ENCODE measurements at places on chromosomes 5 and 9.

GRCh38 chr5:33712664-33713063, 179.1 kb downstream of the ADAMTS12 start:
- DNase-seq, result no peak

DNA sequence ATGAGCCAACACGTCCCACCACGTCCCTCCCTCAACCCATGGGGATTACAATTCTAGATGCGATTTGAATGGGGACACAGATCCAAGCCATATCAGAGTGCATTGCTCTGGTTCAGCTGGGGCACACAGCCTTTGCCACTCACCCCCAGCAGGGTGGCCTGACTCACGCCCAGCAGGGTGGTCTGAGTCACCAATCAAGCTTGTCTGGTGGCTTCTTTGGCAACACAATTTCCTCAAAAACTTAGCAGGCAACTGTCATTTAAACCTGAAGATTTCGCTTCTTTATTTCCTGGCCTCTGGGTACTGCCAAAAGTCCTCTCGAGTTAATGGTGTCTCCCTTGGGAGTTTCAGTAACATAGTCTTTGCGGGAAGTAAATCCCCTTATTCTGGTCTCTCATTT, 16.3 kb upstream of the SEMA5A start:
- no peak for DNase-seq

DNA sequence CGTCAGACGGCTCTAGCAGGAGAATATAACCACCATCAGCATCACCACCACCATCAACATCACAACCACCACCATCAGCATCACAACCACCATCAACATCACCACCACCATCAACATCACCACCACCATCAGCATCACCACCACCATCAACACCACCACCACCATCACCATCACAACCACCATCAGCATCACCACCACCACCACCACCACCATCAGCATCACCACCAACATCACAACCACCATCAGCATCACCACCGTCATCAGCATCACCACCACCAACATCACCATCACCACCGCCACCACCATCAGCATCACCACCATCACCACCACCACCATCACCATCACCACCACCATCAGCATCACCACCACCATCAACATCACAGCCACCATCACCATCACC, 210.7 kb downstream of the C9orf50 start:
- DNase-seq, result no peak

DNA sequence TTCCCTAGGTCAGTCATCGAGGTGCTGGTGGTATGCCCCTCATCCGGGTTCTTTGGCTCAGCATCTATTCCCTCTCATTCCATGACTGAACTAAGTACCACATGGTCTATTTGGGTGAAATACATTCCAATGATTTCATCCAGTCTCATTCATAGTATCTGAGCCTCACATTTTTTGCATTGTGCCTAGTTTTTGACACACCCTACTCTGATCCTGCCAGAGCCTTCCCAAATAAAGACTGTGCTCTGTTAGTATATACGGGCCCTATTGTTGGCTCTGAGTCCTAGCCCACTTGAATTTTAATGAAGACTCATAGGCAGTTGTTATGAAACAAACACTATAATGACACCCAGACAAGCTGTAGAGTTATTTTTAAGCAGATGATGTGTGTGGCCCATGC, 740.7 kb downstream of the CETN3 start:
- DNase-seq, result no peak

DNA sequence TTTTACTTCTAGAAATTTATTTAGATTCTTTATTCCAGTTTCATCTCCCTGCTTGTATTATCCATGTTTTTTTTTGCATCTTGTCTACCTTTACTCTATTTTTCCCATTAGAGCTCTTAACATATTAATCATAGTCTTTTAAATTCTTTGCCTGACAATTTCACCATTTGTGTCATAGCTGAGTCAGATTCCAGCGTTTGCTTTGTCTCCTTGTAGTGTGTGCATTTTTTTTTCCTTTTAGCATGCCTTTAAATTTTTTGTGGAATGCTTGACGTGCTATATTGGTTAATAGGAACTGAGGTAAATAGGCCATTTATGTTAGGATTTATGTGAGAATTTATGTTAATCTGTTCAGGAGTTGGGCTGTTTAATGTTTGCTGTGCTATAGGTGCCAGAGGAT, 41.8 kb upstream of the NFIL3 start:
- no peak for DNase-seq

GRCh38 chr5:60590172-60590571, 109.8 kb downstream of the DEPDC1B start:
- DNase-seq, result no peak

- peak; percentile 33 for DNase-seq
Measured at GRCh38 chr5:139637438-139638089, 10.6 kb upstream of the CXXC5 start.

GRCh38 chr5:173468821-173469251, 140.6 kb upstream of the STC2 start:
- no peak for DNase-seq

GRCh38 chr5:143402553-143403333, 743 bp downstream of the NR3C1 start:
- peak; percentile 49 for DNase-seq

GRCh38 chr5:33037076-33037475, 326.0 kb downstream of the NPR3 start:
- no peak for DNase-seq

GRCh38 chr9:4866239-4866969, 73.7 kb downstream of the RCL1 start:
- DNase-seq, result peak; percentile 10

GRCh38 chr9:28916348-28916747, 1343.1 kb upstream of the C9orf72 start:
- DNase-seq, result no peak

DNA sequence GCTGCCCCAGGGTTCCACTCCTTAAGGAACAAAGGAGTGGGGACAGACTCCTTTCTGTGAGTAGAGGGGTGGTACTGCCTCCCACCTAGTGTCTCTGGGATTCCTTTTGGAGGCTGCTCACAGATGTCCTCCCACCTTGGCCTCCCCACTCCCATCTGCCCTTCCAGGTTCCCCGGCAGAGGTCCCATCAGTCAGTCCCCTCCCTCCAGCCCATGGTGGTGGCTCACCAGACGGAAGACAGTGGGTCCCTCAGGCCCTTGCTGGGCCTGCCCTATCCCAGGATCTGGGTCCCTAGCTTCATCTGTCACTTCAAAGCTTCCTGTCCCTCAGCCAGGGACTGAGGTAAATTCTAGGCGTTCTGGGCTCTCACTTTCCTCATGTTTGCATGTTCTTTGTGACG, 35.6 kb upstream of the NEK6 start:
- DNase-seq, result no peak

GRCh38 chr5:7754997-7755596, 95.8 kb downstream of the CFAP90 start:
- peak; percentile 51 for DNase-seq

GRCh38 chr5:73135429-73136054, 15.2 kb downstream of the TMEM171 start:
- DNase-seq, result no peak

DNA sequence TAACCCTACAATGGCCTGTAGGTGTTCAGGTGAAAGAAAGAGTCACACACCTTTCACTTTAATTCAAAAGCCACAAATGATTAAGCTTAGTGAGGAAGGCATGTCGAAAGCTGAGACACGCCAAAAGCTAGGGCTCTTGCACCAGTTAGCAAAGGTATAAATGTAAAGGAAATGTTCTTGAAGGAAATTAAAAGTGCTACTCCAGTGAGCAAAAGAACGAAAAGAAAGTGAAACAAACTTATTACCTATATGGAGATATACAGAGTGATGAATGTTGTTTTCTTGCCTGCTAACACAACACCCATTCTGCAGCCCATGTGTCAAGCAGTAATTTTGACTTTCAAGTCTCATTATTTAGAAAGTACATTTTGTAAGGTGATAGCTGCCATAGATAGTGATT, 254.2 kb upstream of the SLC24A2 start:
- no peak for DNase-seq

DNA sequence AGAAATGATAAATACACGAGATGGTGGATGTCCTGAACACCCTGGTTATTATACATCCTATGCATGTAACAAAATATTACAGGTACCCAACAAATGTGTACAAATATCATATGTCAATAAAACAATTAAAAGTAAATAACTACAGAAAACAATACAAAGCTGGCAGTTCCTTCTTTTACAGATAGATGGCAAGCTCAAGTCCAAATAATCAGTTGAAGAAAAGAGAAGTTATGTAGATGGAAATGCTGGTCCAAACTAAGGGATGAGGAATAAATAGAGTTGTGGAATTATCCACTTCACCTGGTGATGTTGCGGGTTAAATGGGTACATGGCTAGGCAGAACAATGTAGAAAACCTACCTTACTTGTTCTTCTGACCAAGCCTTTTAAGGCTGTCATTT, 79.4 kb downstream of the PALM2AKAP2 start:
- DNase-seq, result no peak

- DNase-seq, result no peak
Measured at GRCh38 chr9:97773723-97774122, 76.6 kb upstream of the XPA start.

GRCh38 chr9:4221931-4222330, 77.9 kb downstream of the GLIS3 start:
- no peak for DNase-seq

- no peak for DNase-seq
Measured at GRCh38 chr9:886886-887285, 45.4 kb downstream of the DMRT1 start.

Measured in activated T-cell treated with anti-CD3 and anti-CD28 coated beads for 48 hours (primary cell).